ENCODE measurements at places on chromosomes 12 and 14.

- no peak for DNase-seq
Observed at GRCh38 chr14:53735916-53736315, 220.7 kb downstream of the BMP4 start.

- DNase-seq: no peak
Observed at GRCh38 chr12:128606051-128606450, 217.7 kb downstream of the SLC15A4 start.

GRCh38 chr12:38157933-38158401 lies 158.6 kb upstream of the ALG10B start:
- no peak for DNase-seq

GRCh38 chr12:121131941-121132341 lies 735 bp upstream of the P2RX7 start:
- no peak for DNase-seq

GRCh38 chr14:44385906-44386305 lies 121.2 kb downstream of the FSCB start:
- DNase-seq: no peak

- DNase-seq: no peak
Observed at GRCh38 chr12:4049298-4050080, 176.3 kb upstream of the PARP11 start.

- DNase-seq: no peak
Observed at GRCh38 chr12:59322473-59322872, 273.4 kb upstream of the SLC16A7 start.

- DNase-seq: no peak
Observed at GRCh38 chr14:51855234-51855633, 5.2 kb upstream of the GNG2 start.

- DNase-seq: no peak
Observed at GRCh38 chr14:103825101-103825500, 22.3 kb downstream of the PPP1R13B start.

- no peak for DNase-seq
Observed at GRCh38 chr12:67388331-67389138, 119.4 kb downstream of the CAND1 start.

- DNase-seq: no peak
Observed at GRCh38 chr14:37559386-37559785, 35.7 kb downstream of the FOXA1 start.

DNA sequence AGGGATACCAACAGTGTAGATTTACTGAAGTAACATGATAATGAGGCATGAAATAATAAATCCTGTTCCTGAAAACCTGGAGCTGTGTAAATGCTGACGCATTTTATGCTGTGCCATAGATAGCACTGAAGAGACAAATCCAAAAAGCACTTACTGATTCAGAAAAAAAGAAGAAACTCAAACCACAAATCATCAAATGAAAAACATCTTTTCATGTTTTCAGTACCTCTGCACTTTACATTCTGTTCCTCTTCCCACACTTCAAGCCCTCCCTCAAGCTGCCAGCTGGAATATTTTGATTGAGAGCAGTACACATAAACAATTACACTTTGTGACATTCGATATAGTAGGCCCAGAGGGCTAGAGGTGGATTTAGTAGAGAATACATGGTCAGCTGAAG lies 362.3 kb downstream of the NAV3 start:
- no peak for DNase-seq

DNA sequence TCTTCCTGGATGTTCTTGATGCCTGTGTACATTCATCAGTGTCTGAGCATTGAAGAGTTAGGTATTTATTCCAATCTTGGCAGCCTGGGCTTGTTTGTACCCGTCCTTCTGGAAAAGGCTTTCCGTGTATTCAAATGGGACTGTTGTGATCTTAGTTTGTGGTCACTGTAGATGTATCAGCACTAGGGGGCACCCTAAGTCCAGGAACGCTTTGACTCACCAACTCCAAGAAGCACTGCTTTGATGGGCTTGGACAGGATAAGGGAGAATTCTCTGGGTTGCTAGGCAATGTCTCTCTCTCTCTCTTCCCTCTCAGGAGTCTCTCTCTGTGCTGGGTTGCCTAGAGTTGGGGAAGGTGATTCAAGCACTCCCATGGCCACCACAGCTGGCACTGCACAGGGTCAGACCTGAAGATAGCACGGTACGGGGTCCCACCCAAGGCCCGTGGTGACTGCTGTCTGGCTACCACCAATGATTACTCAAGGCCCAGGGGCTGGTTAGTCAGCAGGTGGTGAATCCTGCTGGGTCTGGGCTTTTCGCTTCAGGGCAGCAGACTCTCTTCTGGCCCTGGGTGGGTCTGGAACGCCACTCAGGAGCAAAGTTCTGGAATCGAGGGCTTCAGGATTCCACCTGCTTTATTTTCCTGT lies 211.1 kb upstream of the RGS6 start:
- DNase-seq: peak; percentile 62

DNA sequence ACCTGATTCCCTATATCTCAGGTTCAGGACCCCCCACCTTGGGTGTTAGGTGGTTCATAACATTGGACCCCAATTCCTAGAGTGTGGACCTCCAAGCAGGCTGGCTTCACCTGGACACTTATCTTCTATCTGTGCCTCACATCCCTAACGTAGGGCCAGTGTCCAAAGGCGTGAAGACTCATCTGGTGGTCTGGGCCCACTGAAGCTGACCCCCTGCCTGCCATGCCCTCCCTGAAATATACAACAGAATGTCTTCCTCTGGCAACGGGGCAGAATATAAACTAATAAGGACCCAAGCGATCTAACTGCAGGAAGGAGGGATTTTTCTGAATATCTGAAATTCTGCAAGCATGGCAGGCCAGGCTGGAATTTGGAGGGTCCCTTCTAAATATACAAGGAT lies 5.6 kb downstream of the HOXC13 start:
- DNase-seq: no peak

GRCh38 chr14:104465482-104466390 lies 113.8 kb upstream of the C14orf180 start:
- DNase-seq: no peak

DNA sequence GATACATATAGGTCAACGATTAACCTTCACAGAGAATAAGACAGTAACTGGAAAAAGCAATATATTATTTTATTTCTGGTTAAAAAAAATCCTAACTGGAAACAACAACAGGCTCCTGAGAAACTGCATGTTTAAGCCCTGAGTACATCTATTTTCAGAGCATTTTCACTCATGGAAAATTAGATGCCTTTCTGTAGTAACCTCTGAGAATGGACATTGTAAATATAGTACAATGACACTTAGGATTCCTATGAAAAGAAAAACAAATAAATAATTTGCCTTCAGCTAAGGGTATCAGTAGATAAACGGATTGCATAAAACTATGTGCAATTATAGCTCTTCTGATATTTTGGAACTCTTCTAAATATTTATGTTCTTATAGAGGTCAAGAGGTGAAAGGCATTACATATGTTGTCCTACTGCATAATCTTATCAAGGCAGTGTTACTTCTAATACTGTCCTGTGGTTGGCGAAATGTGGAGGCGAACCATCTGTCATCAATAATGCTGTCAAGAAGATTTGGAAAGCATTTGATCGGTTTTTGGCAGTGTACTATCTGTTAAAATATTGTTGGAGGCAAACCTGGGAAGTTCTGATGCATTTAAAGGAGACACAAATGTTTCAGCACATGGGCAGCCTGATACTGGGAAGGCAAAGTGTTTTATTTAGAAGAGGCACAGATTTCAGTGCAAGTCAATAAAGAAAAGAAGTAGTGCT lies 381.8 kb downstream of the BTG1 start:
- DNase-seq: no peak

- no peak for DNase-seq
Observed at GRCh38 chr14:77580477-77580876, 36.0 kb downstream of the SPTLC2 start.

GRCh38 chr12:19191563-19191962 lies 62.0 kb downstream of the PLEKHA5 start:
- DNase-seq: no peak

DNA sequence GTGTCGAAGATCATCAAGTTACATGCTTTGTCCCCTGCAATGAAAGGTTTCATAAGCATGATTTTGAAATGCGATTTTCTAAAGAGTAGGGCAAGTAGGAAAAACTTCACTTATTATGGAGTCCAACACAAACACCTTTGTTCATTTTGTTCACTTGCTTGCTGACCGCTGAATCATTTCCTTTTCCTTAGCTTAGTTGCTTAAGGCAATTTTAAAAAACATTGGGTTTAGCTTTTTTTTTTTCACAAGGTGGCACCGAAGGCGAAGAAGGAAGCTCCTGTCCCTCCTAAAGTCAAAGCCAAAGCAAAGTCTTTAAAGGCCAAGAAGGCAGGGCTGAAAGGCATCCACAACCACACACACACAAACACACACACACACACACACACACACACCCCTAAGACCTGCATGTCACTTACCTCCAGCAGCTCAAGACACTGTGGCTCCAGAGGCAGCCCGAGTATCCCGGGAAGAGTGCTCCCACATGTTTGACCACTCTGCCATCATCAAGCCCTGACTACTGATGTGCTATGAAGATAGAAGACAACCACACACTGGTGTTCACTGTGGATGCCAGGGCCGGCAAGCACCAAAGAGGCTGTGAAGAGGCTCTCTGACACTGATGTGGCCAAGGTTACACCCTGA lies 11.4 kb downstream of the MANSC1 start:
- DNase-seq: peak; percentile 32

DNA sequence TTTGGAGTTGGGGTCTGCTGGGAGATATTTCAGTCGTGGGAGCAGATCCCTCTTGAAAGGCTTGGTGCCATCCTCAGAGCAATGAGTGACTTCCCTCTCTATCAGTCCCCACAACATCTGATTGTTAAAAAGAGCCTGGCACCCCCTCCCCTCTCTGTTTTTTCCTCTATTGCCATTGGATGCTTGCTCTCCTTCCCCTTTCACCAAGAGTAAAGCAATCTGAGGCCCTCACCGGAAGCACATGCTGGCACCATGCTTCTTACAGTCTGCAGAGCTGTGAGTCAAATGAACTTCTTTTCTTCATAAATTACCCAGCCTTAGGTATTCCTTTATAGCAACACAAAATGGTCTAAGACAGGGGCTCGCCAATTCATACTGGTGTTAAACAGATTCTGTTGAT lies 99.1 kb upstream of the CCND2 start:
- no peak for DNase-seq

GRCh38 chr12:113684053-113684907 lies 212.6 kb upstream of the LHX5 start:
- no peak for DNase-seq

GRCh38 chr12:45256721-45257120 lies 40.8 kb downstream of the ANO6 start:
- DNase-seq: no peak

DNA sequence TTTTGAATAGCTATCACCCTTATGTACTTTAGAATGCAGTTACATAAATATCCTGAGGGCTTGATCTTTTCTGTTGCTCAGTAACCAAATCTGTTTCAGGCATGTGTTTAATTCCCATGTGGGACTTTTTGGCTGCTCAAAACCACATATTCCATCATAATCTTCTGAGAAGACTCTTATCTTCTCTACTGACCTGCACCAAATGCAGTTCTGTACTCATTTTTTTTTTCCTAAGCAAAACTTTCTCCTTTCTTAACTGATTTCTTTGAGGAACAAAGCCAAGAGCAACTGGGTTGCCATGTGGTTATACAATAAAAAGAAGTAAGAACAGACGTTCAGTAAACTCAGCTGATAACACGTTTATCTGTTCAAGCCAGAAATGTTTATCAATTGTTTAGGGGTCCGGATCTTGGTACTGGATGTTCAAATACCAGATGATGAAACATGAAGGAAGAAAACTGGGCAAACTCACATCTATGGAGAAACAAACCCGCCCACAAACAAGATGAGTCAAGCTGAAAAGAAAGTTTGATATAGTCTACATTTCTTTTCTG lies 50.1 kb downstream of the TMEM132C start:
- no peak for DNase-seq

DNA sequence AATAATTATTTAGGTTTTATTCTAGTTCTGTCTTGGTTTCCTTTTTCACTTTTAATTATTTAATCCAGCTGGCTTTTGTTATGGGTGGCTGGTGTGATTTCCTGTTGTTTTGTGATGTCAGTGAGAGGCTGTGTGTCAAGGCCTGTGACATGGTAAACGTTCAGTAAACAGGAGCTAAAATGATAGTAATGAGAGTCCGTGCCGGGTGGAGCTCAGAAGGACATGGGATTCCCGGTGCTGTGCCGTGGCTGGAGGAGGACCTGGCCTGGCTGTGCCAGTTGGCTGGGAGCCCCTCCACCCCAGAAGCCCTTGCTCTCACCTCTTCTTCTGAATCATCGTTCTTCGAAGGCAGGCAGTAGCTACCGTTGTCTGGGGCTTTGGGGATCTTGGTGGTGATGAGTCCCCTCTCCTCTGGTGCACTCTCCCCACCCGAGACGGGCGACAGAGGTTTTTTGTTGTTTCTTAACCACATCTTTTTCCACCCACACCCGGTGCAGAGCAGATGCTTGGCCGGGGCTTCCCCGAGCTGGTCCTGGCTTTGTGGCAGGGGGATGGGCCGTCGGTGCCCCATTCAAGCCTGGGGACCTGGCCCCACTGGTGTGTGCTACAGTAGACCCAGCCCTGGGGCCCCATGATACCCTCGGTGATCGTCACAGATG lies 29.1 kb downstream of the SH2B3 start:
- no peak for DNase-seq

DNA sequence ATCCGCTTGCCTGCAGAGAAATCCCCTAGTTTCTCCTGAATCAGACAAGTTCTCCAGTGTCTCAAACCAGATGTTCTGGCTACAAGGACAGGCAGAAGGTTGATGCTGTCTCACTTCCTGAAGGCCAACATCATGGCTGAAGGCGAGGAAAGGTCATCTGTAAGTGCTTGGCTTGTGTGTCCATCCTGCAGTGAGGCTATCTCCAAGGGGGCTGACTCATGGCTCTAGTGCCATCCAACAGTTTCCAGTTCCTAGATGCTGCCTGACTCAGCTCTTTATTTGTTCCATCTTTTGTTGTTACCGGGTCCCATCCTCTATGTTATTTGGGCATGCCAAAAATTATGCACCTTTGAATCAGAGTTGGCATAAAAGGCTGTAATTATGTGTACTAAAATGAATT lies 232.1 kb upstream of the TBX3 start:
- DNase-seq: no peak

GRCh38 chr12:52791271-52792184 lies 4.4 kb downstream of the KRT3 start:
- no peak for DNase-seq
